Activated CD8-positive, alpha-beta memory T cell treated with anti-CD3 and anti-CD28 coated beads for 1 hour (primary cell): ENCODE measurements at places on chromosomes 5 and 9.

DNA sequence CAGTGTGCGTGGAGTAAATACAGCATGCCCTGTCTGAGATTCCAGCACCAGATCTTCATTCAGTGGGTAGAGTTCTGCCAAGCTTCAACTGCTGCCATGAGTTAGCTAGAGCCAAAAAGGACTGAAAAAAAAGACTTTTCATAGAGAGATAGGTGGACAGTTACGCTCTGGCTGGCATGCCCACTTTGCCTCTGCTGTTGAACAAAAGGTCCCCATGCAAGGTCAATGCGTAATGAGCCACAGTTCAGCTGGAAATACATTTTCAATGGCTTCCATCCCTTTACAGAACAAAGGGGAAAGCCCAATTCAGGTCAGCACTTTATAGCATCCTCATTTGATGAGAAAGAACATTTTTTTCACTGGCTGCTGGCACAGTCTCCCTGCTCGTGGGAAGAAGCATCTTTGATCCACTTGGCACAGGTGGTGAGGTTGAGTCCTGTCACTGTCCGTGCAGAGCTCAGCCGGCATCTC, 86.9 kb upstream of the ERCC6L2 start:
- DNase-seq: no peak

DNA sequence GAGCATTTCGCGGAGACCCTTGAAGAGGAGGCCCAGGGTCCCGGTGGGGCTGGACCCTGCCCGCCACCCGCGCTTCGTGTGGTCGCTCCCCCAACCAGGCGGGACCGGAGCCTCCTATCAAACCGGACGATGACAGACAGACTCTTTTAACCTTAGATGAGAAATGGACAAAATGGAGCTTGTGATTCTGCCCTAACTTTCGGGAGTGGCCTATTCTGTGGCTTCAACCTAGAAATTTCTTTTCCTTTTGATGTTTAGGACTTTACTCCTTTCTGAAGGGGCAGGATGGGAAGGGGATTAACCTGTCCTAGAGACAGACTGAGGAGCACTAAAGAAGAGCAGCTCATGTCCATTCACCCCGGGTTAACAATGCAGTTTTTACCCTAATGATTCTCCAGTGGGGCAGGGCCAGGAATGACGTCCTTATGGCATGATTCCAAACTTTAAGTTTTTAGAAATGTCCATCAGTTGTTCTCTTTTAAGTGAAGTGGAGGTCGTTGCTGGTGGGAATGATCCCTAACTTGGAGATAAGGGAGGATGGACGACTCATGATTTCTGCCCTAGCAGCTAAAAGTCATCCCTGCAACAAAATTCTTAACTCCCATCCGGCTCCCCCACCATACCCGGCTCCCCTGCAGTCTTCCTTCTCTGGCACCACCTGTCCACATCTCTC, 1.0 kb downstream of the NIPSNAP3A start:
- DNase-seq: no peak

GRCh38 chr9:109166771-109167601, at the start of gene FRRS1L:
TSS of gene FRRS1L (minus strand) at chr9:109167249. CDS start at chr9:109167138, 111 bp downstream.
- DNase-seq: no peak

GRCh38 chr5:150163547-150164059, 3.0 kb upstream of the CDX1 start:
- DNase-seq: no peak

- DNase-seq: no peak
Measured at GRCh38 chr5:85278193-85278592, 893.5 kb upstream of the EDIL3 start.

- no peak for DNase-seq
Measured at GRCh38 chr5:173862047-173862477, 26.1 kb upstream of the CPEB4 start.

GRCh38 chr5:892394-893136, at the start of the genes BRD9 and TRIP13:
TSS of gene BRD9 (minus strand) at chr5:892801. CDS start at chr5:892657, 144 bp downstream.
TSS of gene TRIP13 (plus strand) at chr5:892884. CDS start at chr5:892999, 115 bp downstream.
- DNase-seq: peak; percentile 73

DNA sequence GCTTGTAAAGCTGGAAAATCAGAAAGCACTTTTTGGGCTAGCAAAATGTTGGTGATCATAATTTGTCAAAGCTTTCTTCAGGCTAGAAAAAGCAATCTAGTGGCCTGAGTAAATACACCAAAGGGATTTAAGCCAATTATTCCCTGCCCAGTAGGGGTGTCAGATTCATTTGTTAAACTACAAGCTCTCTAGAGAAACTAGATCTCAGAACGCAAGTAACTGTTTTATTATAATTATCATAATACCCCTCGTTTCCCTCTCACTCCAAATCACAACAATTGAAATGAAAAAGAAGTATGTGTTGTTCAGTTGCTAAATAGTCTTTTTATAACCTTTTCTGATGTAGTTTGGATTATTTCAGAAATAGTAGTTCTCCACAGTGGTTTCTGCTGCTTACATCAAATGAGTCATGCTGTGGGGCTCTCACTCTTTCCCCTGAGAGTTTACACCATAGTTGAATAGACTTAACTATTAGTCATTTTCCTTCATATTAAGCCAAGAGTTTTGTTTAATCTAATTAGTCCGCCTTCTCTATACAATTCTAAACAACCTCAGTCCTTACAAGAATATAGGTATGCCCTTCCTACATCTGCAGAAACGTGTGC, 918.6 kb upstream of the DMAC1 start:
- no peak for DNase-seq

GRCh38 chr5:171275841-171276544, 33.1 kb upstream of the TLX3 start:
- DNase-seq: no peak

GRCh38 chr5:112254303-112254702, 164.8 kb downstream of the EPB41L4A start:
- DNase-seq: no peak

- DNase-seq: no peak
Measured at GRCh38 chr5:30041831-30042385, 1151.6 kb upstream of the CDH6 start.

GRCh38 chr9:70587201-70587600, 172.7 kb upstream of the KLF9 start:
- no peak for DNase-seq

GRCh38 chr9:21761309-21761901, 41.0 kb upstream of the MTAP start:
- DNase-seq: no peak

- no peak for DNase-seq
Measured at GRCh38 chr9:79657891-79658290, 86.1 kb downstream of the TLE4 start.

DNA sequence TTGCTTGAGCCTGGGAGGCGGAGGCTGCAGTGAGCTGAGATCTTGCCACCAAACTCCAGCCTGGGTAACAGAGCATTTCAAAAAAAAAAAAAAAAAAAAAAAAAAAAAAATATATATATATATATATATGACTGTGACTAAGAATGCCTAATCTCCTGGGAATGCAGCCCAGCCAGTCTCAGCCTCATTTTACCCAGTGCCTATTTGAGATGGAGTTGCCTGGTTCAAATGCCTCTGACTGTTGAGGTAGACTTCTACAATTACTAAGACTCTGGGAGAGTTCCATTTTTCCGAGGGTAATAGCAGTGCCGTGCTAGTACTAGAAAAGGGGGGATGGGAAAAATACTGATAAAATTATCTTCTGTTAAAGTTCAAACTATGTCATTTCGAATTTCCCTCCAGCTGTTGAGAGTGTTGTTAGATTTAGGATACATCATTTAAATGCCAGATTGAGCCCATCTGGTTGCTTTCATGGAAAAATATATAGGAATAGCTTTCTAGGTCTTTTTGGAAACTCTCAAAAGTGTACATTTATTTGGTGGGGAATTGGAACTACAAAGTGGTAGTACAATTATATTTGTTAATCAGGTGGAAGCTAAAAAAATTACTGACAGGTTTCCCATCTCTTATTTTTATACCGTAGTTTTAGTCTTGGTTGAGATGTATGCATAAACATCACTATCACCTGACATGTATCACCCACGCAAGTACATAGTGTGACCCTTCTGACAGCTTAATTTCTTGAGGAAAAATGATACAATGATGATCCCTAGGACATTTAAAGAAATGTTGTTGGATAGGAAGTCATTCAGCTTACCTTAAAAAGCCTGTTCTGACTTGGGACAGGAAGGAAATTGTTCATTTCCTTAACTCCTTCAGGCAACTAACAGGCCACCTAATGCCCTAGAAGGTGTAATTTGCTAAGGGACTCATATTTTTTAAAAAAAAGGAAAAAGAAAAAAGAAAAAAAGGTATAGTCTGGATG, 214.9 kb downstream of the ADAMTSL1 start:
- no peak for DNase-seq

DNA sequence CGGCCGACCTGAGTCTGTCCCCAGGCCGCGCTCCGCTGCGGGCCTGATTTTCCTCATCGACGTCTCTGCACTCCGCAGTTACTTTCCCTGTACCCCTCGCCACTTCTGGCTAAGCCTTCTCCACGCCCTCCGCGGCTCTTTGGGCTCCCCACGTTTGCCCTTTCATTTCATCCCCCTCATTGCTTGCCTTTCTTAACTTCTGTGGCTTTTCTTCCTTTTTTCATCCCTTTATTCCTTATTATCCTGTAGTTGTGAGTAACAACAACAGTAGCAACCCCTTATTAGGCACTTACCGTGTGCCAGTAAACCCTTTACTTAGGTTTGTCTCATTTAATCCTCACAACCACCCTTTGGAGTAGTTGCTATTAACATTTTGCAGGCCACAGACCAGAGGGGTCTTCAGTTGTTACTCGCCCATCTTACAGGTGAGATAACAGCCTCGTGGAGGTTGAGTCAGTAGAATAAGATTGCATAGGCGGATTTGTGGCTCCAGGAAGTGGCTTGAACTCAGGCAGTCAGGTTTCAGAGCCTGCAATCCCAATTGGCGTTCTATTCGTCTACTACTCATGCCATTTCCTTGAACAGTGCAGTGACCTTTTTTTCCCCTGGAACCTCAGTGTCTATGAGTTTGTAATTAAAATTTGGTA, 724 bp downstream of the TCERG1 start:
- DNase-seq: no peak

DNA sequence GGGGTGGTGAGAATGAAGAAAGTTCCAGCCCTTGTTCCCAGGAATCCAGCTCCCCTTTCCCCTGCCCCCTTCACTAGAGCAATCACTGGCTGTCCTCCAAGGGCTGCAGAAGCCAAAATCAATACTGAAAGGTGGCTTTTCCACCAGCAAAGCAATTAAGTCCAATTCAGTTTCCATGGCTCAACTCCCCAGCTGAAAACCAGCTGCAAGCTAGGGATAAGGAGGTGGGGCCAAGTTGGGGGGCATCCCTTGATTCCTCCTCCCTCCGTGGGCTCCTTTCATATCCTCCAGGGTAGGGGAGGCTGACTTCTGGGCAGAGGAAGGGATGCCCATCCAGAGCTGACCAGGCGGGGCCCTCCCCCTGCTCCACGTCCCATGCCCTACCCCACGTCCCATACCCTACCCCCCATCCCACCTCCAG, 22.7 kb downstream of the CAMK2A start:
- no peak for DNase-seq

GRCh38 chr5:149117970-149118369, 23.3 kb upstream of the ABLIM3 start:
- no peak for DNase-seq

DNA sequence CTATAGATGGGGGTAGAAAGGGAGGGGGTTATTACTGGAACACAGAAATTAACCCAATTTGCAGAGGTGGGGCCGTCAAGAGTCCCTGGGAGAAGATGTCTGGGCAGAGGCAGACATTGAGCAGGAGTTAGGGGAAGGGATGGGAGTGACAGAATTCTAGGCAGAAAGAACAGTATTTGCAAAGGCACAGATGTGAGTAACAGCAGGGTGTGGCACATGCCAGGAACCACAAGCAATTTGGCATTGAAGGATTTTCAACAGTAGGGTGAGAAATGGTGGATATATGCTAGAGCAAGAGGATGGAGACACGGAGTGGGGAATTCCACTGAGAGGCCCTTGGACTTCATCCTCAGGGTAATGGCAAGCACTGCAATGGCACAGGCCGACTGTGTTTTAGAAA, 71.6 kb upstream of the FRRS1L start:
- DNase-seq: no peak

- DNase-seq: no peak
Measured at GRCh38 chr5:150645070-150645700, 4.7 kb downstream of the SYNPO start.

GRCh38 chr5:19208397-19208796, 779.6 kb downstream of the CDH18 start:
- DNase-seq: no peak

DNA sequence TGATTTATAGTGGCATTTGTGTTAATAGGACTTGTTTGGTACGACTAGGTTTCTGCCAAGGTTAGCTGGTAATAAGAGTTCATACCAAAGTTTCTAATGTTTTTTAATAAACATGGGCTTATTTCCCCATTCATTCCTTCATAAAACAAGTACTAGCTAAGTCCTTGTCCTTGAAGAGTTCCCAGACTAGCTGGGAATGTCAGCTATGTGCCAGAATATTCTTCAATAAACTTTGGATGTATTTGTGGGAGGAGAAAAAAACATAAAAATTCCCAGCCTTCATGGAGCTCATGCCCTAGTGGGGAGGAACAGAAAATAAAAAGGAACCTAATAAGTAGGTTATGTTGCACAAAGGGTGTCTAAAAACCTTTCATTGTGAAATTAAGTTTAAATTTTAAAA, 176.9 kb downstream of the DENND1A start:
- DNase-seq: no peak

DNA sequence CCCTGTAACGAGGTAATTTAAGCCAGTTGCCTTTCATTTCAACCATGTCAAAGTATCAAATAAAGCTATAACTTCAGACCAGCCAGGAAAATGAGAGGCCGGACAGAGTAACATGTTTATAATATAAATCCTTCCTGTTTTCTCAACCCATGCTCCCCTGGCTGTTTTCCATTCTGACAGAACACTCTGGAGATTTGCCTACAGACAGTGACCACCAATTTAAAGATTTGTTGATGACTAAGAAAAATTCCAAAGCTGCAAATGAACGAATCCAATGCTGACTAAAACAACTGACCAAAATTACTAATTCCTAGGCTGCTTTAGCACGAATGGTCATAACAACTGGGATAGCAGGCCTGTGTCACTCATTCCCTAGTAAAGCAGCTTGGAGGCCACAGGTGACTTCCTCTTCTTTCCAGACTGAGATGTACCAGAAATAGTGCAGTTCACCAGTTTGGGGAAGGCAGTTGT, 141.4 kb downstream of the AOPEP start:
- DNase-seq: no peak

DNA sequence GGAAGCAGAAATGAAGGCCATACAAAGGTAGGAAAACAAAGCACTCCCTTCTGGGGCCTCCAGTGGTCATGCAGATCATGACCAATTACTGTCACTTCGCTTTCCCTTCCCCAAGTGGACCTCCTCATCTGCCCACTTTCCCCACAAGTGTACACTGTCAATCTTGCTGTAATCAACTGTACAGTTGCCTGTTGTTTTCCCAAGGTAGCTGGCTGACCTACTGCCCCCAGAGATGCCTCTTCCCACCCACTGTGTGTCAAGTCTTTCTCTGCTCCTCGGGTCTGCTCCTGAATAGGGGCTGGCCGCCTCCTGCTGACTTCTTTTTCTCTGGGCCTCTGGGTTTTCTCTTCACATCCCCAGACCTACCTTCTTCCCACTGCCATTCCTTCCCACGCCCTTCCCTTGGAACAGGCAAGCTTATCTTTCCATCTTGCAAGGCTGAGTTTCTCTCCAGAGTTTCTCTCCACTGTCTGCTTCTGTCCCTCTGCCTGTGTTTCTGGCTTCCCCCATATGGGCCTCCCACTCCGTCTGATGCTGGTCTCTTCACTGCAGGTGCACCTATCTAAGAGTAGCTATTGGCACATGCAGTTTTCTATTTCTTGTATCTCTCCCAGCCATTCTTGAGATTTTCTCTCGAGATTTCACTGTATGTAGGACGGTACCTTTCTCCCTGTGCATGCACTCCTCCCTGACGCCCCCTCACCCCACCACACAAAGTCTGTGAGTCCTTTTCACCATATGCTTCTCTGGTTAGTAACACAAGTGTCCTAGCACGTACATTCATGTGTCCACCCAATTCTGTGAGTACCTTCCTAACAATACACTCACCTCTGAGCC, 2.4 kb downstream of the ELL2 start:
- DNase-seq: no peak

GRCh38 chr9:4768681-4769080, 24.1 kb upstream of the RCL1 start:
- DNase-seq: no peak
